ENCODE measurements at places on chromosomes 4 and X.

DNA sequence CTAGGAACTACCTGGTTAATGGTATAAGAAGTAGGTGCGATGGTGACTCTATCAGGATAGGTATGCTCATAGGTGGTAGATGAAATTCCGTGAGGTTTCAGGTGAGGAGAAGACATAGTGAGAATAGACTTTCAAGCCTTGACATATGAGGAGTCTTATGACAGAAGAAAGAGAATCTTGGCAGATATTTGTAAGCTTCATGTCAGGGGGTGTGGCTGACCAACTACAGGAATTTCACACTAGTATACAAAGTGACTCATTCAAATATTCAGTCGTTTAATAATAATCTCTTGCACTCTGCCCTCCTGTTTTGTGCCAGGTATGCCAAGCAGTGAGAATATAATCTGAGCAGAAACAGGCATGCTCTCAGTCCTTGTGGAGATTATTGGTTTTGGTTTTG, 22.8 kb downstream of the PACRGL start:
- DNase-seq, result no peak

- no peak for DNase-seq
Observed at GRCh38 chr4:188162698-188163097, 23.5 kb downstream of the TRIML1 start.

GRCh38 chr4:159104694-159105414, 2.0 kb downstream of the RAPGEF2 start:
- DNase-seq, result peak; percentile 15

GRCh38 chrX:116357329-116357728, 79.1 kb upstream of the SLC6A14 start:
- DNase-seq, result no peak
